ENCODE measurements at places on chromosomes 2 and 18. TPM values are rescaled to one million over a fixed set of nuclear protein-coding genes. Genes with fewer than 3 reads are reported as not detected.

DNA sequence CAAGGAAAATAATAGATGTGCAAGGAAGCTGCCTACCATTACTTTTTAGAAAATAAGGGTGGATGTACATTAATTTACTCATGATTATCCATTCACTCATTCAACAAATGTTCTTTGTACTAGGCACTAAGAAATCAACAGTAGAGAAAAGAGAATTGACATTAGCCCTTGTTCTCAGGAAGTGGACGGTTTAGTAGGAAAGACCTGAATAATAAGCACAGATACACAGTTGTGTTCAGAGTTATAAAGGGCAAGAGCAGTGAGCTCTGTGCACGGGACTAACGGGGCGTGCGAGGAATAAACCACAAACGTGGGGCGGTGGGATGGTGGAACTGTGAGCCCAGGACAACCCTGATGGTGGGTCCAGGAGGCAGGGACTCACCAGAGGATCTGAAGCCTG lies 94.4 kb upstream of the MBOAT2 start:
- no peaks in the 10 kb centered on the region for H3K27me3 ChIP-seq
- DNase-seq: no peak

DNA sequence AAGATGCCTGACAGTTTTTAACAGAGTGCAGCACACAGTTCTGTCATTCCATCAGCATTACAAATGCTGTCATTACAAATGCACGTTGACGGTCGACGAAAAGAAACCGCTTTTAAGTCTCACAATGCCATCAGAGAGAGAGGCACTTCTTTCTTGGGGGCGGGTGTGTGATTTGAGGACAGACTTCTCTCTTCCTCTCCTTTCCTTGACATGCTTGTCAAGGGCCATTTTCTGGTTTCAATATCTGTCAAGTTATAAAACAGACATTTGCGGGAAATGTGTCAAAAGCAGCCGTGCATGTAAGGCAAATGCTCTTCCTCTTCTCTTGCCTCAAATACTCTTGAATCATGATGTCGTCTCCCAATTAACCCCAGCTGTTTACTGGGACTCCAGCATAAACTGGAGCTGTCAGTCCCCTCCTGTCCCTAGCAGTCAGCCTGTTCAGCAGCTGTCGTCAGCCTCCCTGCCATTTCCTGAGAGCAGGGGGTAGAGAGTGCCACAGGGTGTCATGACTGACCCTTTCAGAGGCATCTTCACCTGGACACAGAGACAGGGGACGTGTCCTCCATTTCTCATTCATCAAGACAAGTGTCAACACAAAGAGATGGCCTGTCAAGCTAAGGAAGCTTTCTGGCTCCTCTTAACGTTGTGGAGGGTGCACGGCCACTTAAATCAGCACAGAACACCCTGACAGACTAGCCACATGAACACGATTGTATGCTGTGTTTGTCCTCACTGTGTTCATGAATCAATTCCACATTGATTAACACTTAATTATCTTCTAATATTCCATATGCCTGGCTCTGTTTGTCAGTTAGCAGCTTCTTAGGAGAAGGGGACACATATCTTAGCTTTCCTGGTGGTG lies 305.4 kb upstream of the RAB6C start:
- no peaks in the 10 kb centered on the region for H3K27me3 ChIP-seq
- no peak overlapping the region for H3K27ac ChIP-seq
- no peaks in the 10 kb centered on the region for H3K4me1 ChIP-seq
- no peak for DNase-seq
- H3K4me3 ChIP-seq: no peak overlapping the region
- no peaks in the 10 kb centered on the region for H3K36me3 ChIP-seq

DNA sequence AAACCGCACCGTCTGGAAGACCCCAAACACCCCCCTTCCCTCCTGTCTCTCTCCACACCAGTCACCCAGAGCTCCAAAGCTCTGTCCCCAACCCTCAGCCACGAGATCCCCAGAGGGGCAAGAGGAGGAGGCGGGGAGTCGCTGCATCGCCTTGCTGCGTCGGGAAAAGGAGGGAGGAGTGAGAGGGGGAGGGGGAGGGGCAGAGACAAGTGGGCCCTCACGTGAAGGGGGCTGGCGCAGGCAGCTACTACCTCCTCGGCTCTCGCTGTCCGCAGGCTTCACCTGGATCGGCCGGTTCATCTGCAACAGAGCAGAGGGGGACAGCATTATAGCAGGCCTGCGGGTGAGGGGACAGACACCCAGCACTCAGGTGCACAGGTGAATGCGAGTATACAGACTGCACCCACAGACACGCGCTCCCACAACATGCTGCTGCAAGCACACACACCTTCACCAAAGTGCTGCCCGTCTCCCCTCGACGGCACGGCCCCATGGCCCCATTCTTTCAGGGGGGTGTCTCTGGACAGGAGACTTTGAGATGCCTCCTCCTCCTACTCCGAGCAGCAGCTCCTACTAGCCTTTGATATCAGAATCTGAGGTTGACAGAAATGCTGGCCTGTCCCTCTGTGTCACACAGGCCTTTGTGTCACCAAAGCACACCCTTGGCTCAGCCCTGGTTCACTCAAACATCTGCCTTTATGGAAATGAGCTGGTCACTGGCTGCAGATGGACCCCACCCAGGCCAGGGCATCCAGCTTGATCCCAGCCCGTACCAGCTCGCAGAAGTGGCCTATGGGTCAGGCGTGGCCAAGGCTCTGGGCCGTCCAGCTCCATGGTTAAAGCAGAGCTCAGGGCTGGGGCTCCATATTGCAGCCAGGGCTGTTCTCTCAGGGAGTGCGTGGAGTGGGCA lies 243.8 kb downstream of the CELF4 start:
- no peak overlapping the region for H3K27ac ChIP-seq
- H3K36me3 ChIP-seq: no peaks in the 10 kb centered on the region
- no peak overlapping the region for H3K4me3 ChIP-seq
- H3K27me3 ChIP-seq: no peaks in the 10 kb centered on the region

GRCh38 chr18:54129448-54130067 lies 94.9 kb downstream of the MBD2 start:
- peak overlapping the region; percentile 14 for H3K4me3 ChIP-seq
- no peak for DNase-seq
- no peaks in the 10 kb centered on the region for H3K27me3 ChIP-seq
- H3K4me1 ChIP-seq: peaks cover 10% of the 10 kb centered on the region
- H3K27ac ChIP-seq: no peak overlapping the region

DNA sequence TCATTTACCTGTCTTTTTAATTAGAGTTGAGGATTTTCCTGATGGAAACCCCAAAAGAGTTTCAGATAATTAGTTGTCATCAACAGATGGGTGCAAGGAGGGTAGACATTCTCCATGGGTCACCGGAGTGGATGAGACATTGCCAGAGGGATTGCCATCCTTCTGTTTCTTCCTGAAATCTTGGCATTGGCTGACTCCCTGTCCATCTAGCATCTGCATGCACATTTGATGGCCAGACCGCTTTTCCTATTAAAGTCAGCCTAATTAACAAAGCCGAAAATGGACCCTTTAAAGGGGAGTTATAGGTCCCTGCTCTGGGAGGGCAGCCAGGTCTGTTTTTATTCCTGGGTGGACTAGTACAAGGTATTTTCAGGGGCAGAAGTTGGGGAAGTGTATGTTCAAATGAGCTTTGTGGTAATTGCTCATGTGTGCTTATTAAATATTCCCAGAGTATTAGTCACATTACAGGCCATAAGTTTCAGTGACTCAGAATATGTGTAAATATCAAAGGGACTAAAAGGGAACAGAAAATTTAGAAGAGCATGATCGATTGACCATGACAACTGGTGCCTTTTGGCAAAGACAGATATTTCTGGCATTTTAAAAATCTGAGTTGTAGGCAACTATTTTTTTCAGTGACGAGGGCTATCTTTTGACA lies 209.8 kb downstream of the PHLPP1 start:
- no peak for DNase-seq
- H3K4me3 ChIP-seq: no peak overlapping the region
- H3K4me1 ChIP-seq: no peaks in the 10 kb centered on the region
- peaks cover 1% of the 10 kb centered on the region for H3K36me3 ChIP-seq
- no peaks in the 10 kb centered on the region for H3K27me3 ChIP-seq
- no peak overlapping the region for H3K27ac ChIP-seq

GRCh38 chr2:67716895-67717396 lies 319.8 kb downstream of the ETAA1 start:
- H3K4me1 ChIP-seq: no peaks in the 10 kb centered on the region
- no peak overlapping the region for H3K27ac ChIP-seq
- H3K4me3 ChIP-seq: no peak overlapping the region
- DNase-seq: no peak
- no peaks in the 10 kb centered on the region for H3K27me3 ChIP-seq

DNA sequence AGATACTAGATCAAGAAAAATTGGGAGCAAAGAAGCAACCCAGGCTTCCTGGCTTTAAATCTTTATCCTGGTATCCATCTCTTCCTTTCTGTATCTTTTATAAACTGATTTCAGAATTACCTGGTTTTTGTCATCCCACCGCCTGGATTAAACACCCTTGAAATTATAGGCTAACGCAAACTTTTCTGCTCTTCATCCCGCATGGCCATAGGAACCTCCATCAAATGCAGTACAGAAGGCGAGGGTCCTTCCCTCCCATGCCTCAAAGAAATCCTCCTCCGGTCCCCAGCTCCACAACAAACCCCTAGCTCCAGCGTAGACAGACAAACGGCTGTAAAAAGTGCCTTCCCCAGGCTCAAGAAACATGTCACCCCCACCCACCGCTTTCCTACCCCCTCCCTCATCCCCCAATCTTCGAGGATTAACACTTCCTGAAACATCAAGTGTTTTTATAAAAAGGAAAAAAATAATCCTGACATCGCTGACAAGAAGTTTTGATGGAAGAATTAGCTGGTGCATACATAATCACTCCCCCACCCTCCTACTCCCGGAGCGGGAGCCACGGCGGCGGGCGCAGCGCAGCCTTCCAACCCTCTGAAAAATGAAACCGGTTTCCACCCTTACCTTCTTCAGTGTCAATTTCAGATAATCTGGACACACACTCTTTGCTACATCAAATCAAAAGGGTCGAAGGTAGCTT lies 7.6 kb downstream of the DLX1 start:
- peaks cover 64% of the 10 kb centered on the region for H3K27me3 ChIP-seq
- peaks cover 45% of the 10 kb centered on the region for H3K4me1 ChIP-seq
- no peak overlapping the region for H3K27ac ChIP-seq
- H3K4me3 ChIP-seq: no peak overlapping the region
- no peaks in the 10 kb centered on the region for H3K36me3 ChIP-seq
- DNase-seq: no peak

GRCh38 chr18:56992777-56993176 lies 154.1 kb upstream of the BOD1L2 start:
- H3K27ac ChIP-seq: no peak overlapping the region
- no peaks in the 10 kb centered on the region for H3K4me1 ChIP-seq
- DNase-seq: no peak
- H3K4me3 ChIP-seq: no peak overlapping the region
- no peaks in the 10 kb centered on the region for H3K36me3 ChIP-seq

GRCh38 chr2:62202019-62202722 lies 6.3 kb downstream of the B3GNT2 start:
- peak overlapping the region; percentile 90 for H3K4me3 ChIP-seq
- no peaks in the 10 kb centered on the region for H3K36me3 ChIP-seq
- H3K4me1 ChIP-seq: peaks cover 97% of the 10 kb centered on the region
- DNase-seq: no peak

DNA sequence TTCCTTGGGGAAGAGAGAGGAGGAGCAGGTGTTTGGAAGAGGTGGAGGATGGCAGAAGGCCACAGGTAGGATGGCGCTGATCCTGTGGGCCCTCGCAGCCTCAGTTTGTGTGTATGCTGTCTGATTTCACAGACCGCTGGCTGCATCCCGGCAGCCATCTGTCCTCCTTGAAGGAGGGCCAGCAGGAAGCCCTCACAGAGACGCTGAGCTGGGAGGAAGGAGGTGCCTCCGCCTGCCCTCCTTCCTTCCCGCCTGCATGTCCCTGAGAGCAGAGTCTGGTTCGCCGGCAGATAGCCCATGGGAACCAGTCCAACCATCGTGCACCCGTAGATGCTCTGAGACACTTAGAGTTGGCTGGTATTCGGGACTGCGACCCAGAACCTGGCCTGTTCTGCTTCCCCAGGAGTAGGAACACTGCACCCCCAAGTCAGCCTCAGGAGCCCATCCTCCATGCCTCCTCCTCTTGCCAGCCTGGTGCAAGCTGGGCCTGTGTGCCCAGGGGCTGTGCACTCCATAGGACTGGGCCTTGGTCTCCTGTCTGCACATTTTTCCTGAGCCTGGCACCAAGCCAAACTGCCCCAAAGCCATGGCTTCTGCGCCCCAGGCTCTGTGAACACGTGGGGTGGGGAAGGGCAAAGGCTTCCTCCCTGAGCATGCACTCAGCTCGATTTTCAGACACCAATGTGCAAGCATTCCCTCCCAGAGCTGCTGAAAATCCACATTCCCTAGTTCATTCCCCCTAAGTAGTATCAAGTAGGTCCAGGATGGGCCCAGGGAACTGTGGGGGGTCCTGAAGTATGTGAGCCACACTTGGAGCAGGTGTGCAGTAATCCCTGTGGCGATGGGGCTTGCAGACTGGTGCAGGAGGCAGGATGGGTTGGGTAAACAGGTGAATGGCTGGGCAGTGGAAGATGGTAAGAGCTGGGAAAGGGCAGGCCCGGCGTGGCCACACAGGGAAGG lies 115.6 kb downstream of the SEPTIN10 start:
- H3K4me3 ChIP-seq: no peak overlapping the region
- no peaks in the 10 kb centered on the region for H3K27me3 ChIP-seq
- H3K27ac ChIP-seq: no peak overlapping the region
- no peaks in the 10 kb centered on the region for H3K4me1 ChIP-seq

GRCh38 chr2:45889620-45890370 lies 238.3 kb downstream of the PRKCE start:
- no peak for DNase-seq
- H3K4me3 ChIP-seq: no peak overlapping the region
- no peaks in the 10 kb centered on the region for H3K27me3 ChIP-seq
- no peaks in the 10 kb centered on the region for H3K4me1 ChIP-seq
- H3K27ac ChIP-seq: no peak overlapping the region

GRCh38 chr2:180739070-180739469 lies 241.3 kb upstream of the UBE2E3 start:
- H3K4me3 ChIP-seq: no peak overlapping the region
- DNase-seq: no peak
- H3K27me3 ChIP-seq: no peaks in the 10 kb centered on the region
- no peak overlapping the region for H3K27ac ChIP-seq

DNA sequence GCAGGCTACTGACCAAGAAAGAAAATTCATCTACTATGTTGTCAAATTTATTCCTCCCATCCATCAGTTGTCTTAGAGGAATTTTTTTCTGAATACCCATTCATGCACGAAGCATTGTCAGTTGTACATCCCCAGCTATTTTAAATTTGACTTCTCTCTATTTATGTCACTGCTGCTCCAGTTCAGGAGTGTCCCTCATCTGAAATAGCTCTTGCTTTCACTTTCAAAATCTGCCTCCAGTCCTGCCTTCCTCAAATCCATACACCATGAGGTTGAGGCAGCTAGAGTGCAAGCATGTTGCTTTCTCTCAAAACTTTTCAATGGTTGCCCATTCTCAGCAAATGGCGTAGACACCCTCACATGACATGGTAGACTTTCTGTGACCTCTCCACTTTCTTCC lies 335.4 kb upstream of the CDH2 start:
- no peak for DNase-seq
- H3K27ac ChIP-seq: no peak overlapping the region
- H3K4me3 ChIP-seq: no peak overlapping the region
- no peaks in the 10 kb centered on the region for H3K36me3 ChIP-seq
- H3K27me3 ChIP-seq: no peaks in the 10 kb centered on the region

The PSMA8 gene
- total RNA-seq: 0.30 TPM

The UGT1A5 gene
- total RNA-seq: not detected

The LRRC30 gene
- not detected for total RNA-seq

Measured in CD4-positive, CD25-positive, alpha-beta regulatory T cell (primary cell).